ENCODE measurements at places on chromosomes 16 and 17.

DNA sequence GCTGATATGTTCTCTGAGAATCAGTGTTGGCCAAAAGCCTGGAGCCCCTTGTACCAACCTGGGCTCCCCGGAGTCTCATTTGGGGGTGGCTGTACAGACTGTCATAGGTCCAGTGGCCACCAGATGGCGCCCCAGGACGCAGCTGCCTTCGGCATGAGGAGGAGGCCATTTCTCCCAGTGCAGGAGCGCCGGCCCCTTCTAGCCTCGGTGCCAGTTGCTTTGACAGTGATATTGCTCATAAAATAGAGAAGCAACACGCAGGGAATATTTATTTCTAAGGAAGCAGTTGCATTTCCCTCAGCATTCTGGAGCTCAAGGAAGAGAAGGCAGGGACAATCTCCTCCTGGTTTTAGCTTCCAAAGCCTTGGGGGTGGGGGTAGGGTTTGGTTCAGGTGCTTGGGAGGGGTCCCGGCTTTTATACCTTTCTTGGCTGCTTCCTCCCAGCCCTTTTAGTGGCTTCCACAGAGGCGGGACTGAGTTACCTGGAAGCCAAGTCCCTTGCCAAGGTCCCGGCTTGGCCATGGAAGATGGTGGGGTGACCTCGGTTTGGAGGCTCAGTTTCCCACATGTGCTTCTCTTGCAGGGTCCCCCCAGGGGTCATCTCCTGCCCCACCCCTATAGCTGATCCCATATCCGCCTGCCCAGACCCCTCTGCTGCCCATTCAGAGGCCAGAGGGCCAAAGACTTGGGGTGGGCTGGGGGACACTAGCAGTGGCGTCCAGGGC is 117.8 kb upstream of the CDC42EP4 start:
- peak; percentile 37 for DNase-seq

- DNase-seq, result no peak
Measured at GRCh38 chr16:61929776-61930175, 106.5 kb downstream of the CDH8 start.

DNA sequence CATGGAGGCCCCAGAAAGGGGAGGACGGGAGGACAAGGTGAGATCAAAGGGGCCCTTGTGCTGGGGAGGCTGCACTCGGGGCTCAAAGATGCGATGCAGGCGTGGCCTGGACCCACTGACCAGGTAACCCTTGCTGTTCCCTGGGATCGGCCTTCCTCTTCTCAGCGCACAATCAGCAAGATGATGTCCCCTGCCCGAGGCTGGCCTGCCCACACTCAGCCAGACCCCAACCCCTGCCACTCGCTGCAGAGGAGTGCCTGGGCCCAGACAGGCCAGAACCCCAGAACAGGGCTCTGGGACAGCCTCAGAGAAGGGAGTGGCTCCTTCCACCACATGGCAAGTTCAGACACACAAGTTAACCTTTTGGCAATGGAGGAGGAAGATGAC is 14.8 kb downstream of the KIFC3 start:
- no peak for DNase-seq

GRCh38 chr16:3823427-3823826 is 57.1 kb downstream of the CREBBP start:
- no peak for DNase-seq

DNA sequence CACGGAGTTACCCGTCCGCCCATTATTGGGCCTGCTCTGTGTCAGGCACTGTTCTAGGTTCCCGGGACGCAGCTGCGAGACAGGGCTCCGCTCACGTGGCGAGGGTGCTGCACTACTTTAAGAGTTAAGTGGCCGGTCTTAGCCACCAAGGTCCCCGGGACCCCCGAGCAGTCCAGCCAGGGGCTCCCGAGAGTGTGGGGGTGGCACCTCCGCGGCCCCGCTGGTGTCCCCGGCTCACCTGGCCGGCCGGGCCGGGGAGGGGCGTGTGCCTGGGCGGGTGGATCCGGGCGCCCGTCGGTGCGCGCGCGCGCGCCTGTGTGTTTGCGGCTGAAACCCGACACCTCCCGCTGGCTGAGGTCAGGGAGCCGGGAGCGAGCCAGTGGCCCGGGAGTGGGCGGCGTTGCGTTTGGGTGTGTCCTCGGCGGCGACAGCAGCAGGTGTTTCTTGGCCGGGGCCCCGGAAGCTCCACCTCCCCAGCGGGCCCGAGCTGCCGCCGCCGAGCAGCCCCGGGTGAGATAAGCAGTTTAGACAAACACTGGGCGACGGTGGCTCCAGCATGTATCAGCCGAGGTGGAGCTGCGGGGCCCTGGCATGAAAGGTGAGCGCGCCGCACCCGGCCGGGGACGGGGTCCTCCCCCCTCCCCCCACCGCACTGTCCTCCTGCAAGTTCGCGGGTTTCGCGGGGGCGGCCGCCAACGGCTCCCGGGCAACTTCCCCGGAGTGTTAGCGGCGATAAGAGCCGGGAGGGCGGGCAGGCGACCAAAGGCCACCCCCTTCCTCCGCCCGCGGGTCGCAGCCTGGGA is at the start of gene GSE1:
Gene GSE1 (plus strand): TSS at position 522 of the 803 bp plus-strand sequence. CDS start 70 bp downstream, at position 592.
- DNase-seq, result no peak

DNA sequence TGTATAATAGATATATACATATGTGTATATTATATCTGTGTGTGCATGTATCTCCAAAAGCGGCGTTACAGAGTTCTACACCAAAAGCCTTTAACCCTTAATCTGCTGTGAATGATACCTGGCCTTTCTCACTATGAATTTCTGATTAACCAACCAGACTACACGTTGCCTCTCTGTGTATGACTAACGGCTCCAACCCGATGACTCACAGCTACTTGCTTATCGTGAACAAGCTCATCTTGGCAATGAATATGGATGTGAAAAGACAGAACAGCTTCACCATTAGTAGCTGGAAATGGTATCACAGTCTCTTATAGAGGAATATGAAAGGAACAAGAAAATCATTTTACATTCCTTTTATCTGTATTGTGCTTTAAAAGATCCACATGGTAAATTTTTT is 23.8 kb upstream of the ARHGAP44 start:
- peak; percentile 17 for DNase-seq

- DNase-seq, result peak; percentile 84
Measured at GRCh38 chr16:56607109-56607618, 1.2 kb upstream of the MT2A start.

- DNase-seq, result no peak
Measured at GRCh38 chr17:73924909-73925186, 278.6 kb upstream of the RPL38 start.

DNA sequence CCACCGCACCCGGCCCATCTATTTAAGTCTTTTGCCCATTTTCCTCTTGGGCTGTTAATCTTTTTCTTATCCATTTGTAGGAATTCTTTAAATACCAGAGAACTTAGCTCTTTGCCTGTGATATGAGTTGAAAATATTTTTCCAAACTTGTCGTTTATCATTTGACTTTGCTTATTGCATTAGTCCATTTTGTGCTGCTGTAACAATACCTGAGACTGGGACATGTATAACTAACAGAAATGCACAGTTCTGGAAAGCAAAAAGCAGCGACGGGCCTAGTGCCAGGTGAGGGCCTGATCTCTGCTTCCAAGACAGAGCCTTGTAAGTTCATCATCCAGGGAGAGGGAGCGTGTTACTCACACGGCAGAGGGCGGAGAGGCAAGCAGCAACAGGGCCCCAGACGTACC is 25.6 kb upstream of the BHLHA9 start:
- DNase-seq, result no peak

- peak; percentile 52 for DNase-seq
Measured at GRCh38 chr17:4509401-4509800, 10.7 kb downstream of the SPNS2 start.

- no peak for DNase-seq
Measured at GRCh38 chr17:57338257-57338914, 82.1 kb downstream of the MSI2 start.

DNA sequence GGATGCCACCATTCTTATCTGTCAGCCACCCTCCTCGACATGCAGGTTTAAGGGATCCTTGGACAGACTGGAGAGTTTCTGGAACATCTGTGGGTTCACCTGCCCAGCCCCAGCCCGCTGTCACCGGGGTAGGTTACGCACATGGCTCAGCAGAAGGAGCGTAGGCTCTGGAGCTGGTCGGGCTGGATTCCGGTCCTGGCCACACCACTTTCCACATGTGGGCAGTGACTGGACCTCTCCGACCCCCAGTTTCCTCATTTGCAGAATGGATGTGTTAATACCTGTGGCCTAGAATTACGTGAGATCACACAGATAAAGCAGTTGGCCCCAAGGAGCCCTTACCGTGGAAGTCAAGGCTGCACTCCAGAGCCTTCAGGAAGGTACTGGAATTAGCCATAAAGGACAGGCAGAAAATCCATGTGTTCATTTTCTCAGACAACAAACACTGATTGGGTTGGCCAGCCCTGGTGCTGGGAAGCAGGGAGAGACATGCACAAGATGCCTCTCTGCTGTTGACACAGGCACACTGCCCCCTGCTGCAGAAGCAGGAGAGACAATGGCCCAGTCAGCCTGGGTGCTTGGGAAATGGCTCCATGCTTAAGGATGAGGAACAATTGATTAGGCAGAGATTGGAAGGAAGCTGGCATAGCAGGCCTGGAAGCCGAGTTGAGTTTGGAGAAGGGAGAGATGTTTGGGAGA is 58.8 kb downstream of the SF3B3 start:
- no peak for DNase-seq

GRCh38 chr17:74654742-74655141 is 31.2 kb upstream of the CD300E start:
- DNase-seq, result no peak

- no peak for DNase-seq
Measured at GRCh38 chr16:56309008-56309407, 116.3 kb downstream of the AMFR start.

GRCh38 chr17:14121952-14122351 is 52.6 kb downstream of the COX10 start:
- DNase-seq, result no peak

GRCh38 chr17:3712811-3713463 is 10.8 kb upstream of the HASPIN start:
- DNase-seq, result no peak
